ENCODE measurements at places on chromosomes 4 and X.

GRCh38 chrX:107537815-107538214 lies 88.4 kb downstream of the FRMPD3 start:
- H3K36me3 ChIP-seq: no peaks in the 10 kb centered on the region
- H3K27me3 ChIP-seq: no peaks in the 10 kb centered on the region
- H3K27ac ChIP-seq: no peak overlapping the region
- H3K4me3 ChIP-seq: no peak overlapping the region

DNA sequence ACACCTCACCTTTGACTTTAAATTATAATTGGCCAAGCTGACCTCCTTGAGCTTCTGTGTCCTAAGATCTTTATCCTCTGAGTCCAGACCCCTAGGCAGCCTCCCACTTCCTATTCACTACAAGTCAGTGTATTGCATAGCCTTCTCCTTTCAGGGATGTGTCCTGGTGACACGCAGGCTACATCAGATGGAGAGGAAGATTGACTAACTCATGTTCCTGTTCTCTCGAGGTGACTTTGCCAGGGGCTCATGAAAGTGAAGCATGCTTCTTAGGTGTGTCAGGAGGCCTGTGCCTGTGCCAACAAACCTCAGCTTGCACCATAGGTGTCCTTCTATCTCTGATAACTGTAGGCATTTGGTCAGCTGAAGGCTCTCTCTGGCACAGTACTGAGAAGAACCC lies 195.7 kb upstream of the HS3ST1 start:
- H3K4me3 ChIP-seq: no peak overlapping the region
- H3K36me3 ChIP-seq: no peaks in the 10 kb centered on the region
- DNase-seq: no peak
- no peaks in the 10 kb centered on the region for H3K27me3 ChIP-seq
- H3K4me1 ChIP-seq: no peaks in the 10 kb centered on the region

- H3K4me1 ChIP-seq: no peaks in the 10 kb centered on the region
- no peak overlapping the region for H3K4me3 ChIP-seq
- no peak overlapping the region for H3K27ac ChIP-seq
Measured at GRCh38 chr4:31947101-31947500, 1226.9 kb downstream of the PCDH7 start.

DNA sequence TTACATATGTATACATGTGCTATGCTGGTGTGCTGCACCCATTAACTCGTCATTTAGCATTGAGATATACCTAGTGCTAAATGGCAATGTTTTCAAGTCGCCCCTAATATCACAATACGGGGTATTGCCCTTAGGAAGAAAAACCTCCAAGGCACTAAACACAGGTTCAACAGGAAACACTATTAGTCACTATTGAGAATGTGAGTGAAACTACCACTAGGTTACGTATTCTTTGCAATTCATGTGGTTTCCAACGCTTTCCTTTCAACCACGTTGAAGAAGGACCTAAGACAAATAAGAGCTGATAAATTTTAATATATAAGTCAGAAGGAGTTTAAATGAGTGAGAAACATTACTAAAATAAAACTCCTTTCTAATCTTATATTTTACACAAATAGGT lies 134.7 kb upstream of the SPANXN4 start:
- no peak for DNase-seq
- H3K4me3 ChIP-seq: no peak overlapping the region
- H3K36me3 ChIP-seq: peaks cover 3% of the 10 kb centered on the region
- no peaks in the 10 kb centered on the region for H3K4me1 ChIP-seq

DNA sequence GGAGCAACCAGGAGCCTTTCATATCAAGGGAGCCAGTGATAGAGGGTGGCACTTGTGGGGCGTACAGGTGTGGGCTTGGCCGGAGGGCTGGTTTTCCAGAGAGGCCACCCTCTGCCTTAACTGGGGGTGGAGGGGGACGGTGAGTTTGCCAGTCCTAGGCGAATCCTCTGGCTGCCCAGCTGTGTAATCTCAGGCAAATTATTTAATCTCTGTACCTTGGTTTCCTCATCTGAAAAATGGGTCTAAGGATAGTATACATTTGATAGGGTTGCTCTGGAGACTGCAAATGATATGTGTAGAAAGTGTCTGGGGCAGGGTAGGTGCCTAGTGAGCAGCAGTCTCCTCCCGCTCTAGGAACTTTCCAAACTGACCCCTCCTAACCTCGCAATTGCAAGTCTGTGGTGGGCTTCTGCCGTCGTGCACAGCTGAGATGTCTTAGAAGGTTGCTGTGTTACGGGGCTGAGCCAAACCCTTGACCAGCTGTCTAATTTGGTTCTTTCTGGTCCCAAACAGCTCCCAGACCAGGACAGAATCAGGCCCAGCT lies 3.8 kb upstream of the CXCR3 start:
- peaks cover 33% of the 10 kb centered on the region for H3K36me3 ChIP-seq
- H3K4me1 ChIP-seq: peaks cover 49% of the 10 kb centered on the region
- peak overlapping the region; percentile 98 for H3K27ac ChIP-seq
- H3K27me3 ChIP-seq: no peaks in the 10 kb centered on the region
- H3K4me3 ChIP-seq: peak overlapping the region; percentile 80
- no peak for DNase-seq
